ENCODE measurements at places on chromosomes 6 and 20. TPM values are rescaled to one million over a fixed set of nuclear protein-coding genes. Genes with fewer than 3 reads are reported as not detected.

GRCh38 chr6:167113935-167114910 is 8.7 kb upstream of the CCR6 start:
- DNase-seq = no peak

GRCh38 chr6:53433261-53433950 is 84.7 kb upstream of the ELOVL5 start:
- DNase-seq = no peak

GRCh38 chr6:25793970-25794369 is 37.9 kb downstream of the SLC17A1 start:
- DNase-seq = no peak

GRCh38 chr20:36490191-36490590 is 51.1 kb upstream of the MYL9 start:
- DNase-seq = no peak

Gene SNAP91
- not detected for total RNA-seq

- DNase-seq = peak; percentile 67
These were observed 42.4 kb upstream of the GNRH2 start for GRCh38 chr20:3000852-3001523.

Gene SIRPD
- not detected for total RNA-seq

All from CD8-positive, alpha-beta T cell (primary cell).